ENCODE measurements at places on chromosomes 5 and 9. TPM values are rescaled to one million over a fixed set of nuclear protein-coding genes. Genes with fewer than 3 reads are reported as not detected.

- no peaks in the 10 kb centered on the region for H3K27me3 ChIP-seq
- H3K36me3 ChIP-seq, result no peaks in the 10 kb centered on the region
- no peak overlapping the region for H3K27ac ChIP-seq
- DNase-seq, result no peak
- peaks cover 8% of the 10 kb centered on the region for H3K4me1 ChIP-seq
- H3K4me3 ChIP-seq, result no peak overlapping the region
Observed at GRCh38 chr9:136784997-136785361, 6.2 kb upstream of the TMEM141 start.

GRCh38 chr5:164597293-164597900 is 1092.0 kb downstream of the MAT2B start:
- H3K27ac ChIP-seq, result no peak overlapping the region
- H3K4me3 ChIP-seq, result no peak overlapping the region
- no peaks in the 10 kb centered on the region for H3K27me3 ChIP-seq
- DNase-seq, result no peak
- no peaks in the 10 kb centered on the region for H3K4me1 ChIP-seq

GRCh38 chr9:123544007-123544827 is 188.2 kb downstream of the CRB2 start:
- no peak overlapping the region for H3K4me3 ChIP-seq
- H3K36me3 ChIP-seq, result no peaks in the 10 kb centered on the region
- peak; percentile 18 for DNase-seq

DNA sequence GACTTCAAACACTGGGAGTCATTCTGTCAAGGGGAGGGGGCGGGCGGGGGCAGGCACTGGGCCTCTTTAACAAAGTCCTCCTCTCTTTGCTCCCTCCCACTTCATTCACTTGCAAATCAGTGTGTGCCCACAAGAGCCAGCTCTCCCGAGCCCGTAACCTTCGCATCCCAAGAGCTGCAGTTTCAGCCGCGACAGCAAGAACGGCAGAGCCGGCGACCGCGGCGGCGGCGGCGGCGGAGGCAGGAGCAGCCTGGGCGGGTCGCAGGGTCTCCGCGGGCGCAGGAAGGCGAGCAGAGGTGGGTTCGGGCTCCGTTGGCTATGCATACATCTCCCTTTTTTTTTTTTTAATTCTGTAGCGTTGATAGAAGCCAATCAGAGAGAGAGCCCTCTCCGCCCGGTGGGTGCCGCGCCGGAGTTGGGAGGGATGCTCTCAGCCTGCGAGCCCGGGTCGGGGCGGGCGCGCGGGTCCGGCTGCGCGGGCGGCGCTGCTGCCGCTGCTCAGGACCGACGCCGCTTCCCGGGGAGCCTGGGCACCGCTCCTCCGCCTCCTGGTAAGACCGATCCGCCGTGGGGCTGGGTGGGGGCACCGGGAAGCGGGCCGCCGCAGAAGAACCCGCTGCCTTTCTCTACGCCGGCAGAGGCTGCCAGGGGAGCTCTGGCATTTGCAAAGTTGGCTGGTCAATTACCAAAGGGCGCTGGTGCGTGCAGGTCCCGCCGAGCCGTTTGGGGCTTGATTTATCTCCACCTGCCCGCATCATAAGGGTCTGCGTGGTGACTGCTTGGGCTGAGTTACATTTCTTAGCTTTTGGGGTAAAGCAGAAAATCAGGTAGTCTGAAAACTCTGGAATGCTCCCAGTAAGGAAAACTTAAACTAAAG is at the start of gene CDH6:
CDH6 (plus strand) TSS at position 96 of the 877 bp plus-strand sequence. CDS start 73,788 bp downstream, outside the sequence.
- no peak within 1 kb of the TSS for H3K4me3 ChIP-seq
- peaks cover 10% of the 10 kb centered on the region for H3K4me1 ChIP-seq
- H3K36me3 ChIP-seq, result no peaks in the 10 kb centered on the region
- DNase-seq, result no peak
- H3K27ac ChIP-seq, result no peak within 1 kb of the TSS
- H3K27me3 ChIP-seq, result peaks cover 51% of the 10 kb centered on the region

REEP2 gene
- polyA plus RNA-seq, result not detected

SCGB3A1 gene
- not detected for polyA plus RNA-seq

PCSK1 gene
- not detected for polyA plus RNA-seq

GRCh38 chr5:168291342-168291963 is at the start of gene WWC1:
WWC1 (plus strand) TSS chr5:168291645; CDS start chr5:168292153, 508 bp downstream.
- H3K4me1 ChIP-seq, result peaks cover 5% of the 10 kb centered on the region
- DNase-seq, result peak; percentile 16
- peak within 1 kb of the TSS; percentile 54 for H3K27ac ChIP-seq
- H3K4me3 ChIP-seq, result peak within 1 kb of the TSS; percentile 62

GABRB2 gene
- 0.11 TPM for polyA plus RNA-seq

- H3K36me3 ChIP-seq, result no peaks in the 10 kb centered on the region
- peaks cover 99% of the 10 kb centered on the region for H3K4me1 ChIP-seq
- peak overlapping the region; percentile 77 for H3K4me3 ChIP-seq
- no peaks in the 10 kb centered on the region for H3K27me3 ChIP-seq
- no peak for DNase-seq
Observed at GRCh38 chr5:132418881-132419280, 49.4 kb downstream of the SLC22A5 start.

DNA sequence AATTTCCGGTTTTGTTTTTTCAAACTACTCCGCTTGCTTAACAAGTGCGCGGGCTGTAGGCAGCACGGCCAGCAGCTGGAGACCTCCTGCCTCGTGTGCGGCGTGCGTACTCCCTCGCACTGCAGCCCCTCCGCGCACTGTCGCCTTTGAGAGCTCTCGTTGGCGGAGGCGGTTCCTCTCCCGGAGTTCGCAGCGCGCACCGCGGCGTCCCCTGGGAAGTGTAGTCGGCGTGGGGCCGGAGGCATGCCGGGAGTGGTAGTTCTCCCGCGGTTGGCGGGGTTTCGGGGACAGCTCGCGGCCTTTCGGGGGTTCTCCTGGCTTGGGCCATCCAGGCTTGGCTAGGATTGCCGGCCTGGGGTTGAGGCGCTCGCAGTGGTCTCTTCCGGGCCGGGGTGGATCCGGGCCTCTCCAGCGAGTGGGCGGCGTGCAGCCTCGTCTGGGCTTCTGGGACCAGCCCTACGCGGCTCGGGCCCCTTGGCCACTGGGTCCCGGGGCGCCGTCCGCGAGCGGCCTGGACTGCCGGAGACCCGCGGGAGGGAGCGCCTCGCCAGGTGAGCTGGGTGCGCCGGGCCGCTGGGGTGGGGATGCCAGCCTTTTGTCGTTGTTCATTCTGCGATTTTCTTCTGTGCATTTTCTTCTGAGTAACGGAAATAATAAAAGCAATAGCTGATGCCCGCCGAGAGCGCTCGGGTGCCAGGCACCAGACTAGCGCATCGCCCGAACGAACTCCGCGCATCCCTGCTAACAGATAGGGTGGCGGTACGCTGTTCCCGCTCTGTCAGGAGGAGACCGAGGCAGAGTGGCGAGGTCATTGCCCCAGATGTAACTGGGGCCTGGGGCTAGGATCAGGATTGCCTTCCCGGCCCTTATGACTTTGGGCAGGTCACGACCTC is at the start of gene ZNF354C:
ZNF354C (plus strand) TSS at position 258 of the 893 bp plus-strand sequence. CDS start 1,696 bp downstream, outside the sequence.
- peak within 1 kb of the TSS; percentile 96 for H3K4me3 ChIP-seq
- peak within 1 kb of the TSS; percentile 86 for H3K27ac ChIP-seq
- peak; percentile 86 for DNase-seq
- peaks cover 10% of the 10 kb centered on the region for H3K36me3 ChIP-seq
- H3K27me3 ChIP-seq, result peaks cover 8% of the 10 kb centered on the region

DNA sequence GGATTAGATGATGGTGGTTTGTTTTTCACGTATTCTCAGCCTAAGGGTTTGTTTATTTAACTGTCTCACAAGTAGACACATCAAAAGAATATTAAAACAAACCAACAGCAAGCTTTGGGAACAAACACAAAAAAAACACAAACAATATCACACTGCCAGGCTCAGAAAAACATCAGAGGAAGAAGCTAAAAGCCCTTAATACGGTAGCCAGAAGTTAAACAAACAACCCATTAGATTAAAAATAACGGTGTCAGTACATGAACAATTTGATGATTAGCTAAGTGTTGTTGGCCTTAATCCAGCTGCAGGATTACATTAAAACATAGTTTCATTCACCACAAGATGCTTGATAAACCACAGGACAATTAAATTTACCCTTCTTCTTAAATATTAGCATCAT is 15.9 kb upstream of the DMRT2 start:
- H3K4me3 ChIP-seq, result no peak overlapping the region
- no peak for DNase-seq
- no peaks in the 10 kb centered on the region for H3K4me1 ChIP-seq
- peaks cover 30% of the 10 kb centered on the region for H3K27me3 ChIP-seq

DNA sequence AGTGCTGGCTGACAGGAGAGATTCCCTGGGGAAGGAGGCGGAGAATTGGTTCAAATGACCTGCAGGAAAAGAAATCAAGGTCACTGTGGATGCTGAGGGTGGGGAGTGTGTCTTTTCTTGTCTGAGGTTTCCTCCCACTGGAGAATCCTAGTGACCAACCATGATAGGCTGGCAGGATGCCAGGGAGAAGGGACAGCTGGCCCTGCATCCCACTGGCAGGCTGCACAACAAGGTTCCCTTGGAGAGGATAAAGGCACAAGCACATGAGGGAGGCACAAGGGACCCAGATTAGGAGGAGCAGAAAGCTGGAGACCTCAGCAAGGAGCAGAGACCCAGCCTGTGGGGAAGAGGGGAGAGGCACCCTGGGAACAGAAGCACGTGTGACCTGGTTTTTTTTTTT is 11.4 kb upstream of the ZDHHC12 start:
- H3K4me1 ChIP-seq, result peaks cover 13% of the 10 kb centered on the region
- H3K36me3 ChIP-seq, result peaks cover 12% of the 10 kb centered on the region
- H3K27me3 ChIP-seq, result no peaks in the 10 kb centered on the region
- no peak overlapping the region for H3K27ac ChIP-seq
- DNase-seq, result no peak

Data from naive B cell (primary cell).